ENCODE measurements at places on chromosomes 5 and 9.

DNA sequence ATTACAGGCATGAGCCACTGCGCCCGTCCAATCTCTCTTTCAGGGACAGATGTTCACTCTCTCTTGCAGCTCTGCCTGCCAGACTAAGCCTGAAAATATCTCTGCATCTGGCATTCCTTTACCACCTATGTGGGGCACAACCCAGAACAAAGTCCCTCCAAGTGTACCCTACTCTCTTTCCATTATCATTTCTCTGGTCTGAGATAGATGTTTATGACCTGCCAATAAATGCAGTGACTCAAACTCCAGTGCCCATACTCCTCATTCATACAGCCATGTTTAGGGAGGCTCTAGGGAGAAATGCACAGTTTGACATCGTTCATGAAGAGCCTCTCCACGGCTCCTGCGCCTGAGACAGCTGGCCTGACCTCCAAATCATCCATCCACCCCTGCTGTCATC lies at the start of gene BTNL3:
BTNL3 (plus strand) TSS at position 255 of the 400 bp plus-strand sequence. CDS start 183 bp downstream, outside the sequence.
- no peak within 1 kb of the TSS for H3K27ac ChIP-seq
- H3K36me3 ChIP-seq = no peaks in the 10 kb centered on the region
- H3K27me3 ChIP-seq = no peaks in the 10 kb centered on the region
- DNase-seq = no peak
- no peaks in the 10 kb centered on the region for H3K4me1 ChIP-seq
- H3K4me3 ChIP-seq = no peak within 1 kb of the TSS

DNA sequence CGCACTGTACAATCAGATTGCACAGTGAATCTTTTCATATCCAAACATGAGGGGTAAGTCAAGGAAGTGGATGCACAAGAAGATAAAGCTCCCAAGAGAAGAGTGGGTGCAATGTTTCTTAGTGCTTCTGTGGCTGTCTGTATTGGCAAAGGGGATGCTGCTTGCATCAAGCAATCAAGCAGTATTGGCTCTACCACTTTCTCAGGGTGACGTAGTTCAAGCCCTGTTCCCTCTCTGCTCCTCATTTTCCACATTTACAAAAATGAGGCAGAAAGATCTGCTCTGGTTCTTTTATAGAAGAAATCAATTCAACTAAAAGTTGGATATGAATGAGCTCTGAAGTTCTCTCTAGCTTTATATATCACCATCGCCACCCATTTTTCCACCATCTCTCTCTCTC lies 2.3 kb downstream of the TNFSF8 start:
- no peak for DNase-seq
- no peaks in the 10 kb centered on the region for H3K36me3 ChIP-seq
- no peak overlapping the region for H3K27ac ChIP-seq
- no peaks in the 10 kb centered on the region for H3K4me1 ChIP-seq
- H3K27me3 ChIP-seq = no peaks in the 10 kb centered on the region
- H3K4me3 ChIP-seq = no peak overlapping the region

DNA sequence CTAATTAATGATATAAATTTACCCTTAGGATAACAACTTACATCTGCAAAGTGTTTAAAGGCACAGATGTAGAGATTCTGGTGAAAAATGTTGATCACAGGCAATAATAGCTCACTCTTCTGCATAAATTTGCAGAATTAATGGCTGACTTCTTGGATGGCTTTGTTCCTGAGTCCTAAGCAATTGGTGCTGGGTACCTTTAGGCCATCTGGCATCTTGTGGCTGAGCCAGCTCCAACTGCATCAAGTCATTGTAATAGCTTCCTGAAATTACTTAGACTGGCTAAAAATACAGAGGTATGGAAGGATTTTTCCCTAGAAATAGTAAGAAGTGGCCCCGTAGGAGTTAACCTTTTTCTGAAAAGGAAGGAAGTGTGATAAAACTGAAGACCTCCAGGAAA lies 118.3 kb upstream of the MINAR2 start:
- H3K4me1 ChIP-seq = no peaks in the 10 kb centered on the region
- H3K27ac ChIP-seq = no peak overlapping the region
- no peaks in the 10 kb centered on the region for H3K27me3 ChIP-seq
- H3K36me3 ChIP-seq = no peaks in the 10 kb centered on the region
- DNase-seq = no peak

GRCh38 chr9:91465420-91465819 lies 41.8 kb upstream of the NFIL3 start:
- no peaks in the 10 kb centered on the region for H3K4me1 ChIP-seq
- no peaks in the 10 kb centered on the region for H3K36me3 ChIP-seq
- peaks cover 4% of the 10 kb centered on the region for H3K27me3 ChIP-seq
- H3K27ac ChIP-seq = no peak overlapping the region
- DNase-seq = no peak

- H3K27ac ChIP-seq = no peak overlapping the region
- no peak overlapping the region for H3K4me3 ChIP-seq
- H3K36me3 ChIP-seq = no peaks in the 10 kb centered on the region
- H3K4me1 ChIP-seq = no peaks in the 10 kb centered on the region
- no peaks in the 10 kb centered on the region for H3K27me3 ChIP-seq
- DNase-seq = no peak
These were observed 17.8 kb upstream of the B4GALT1 start for GRCh38 chr9:33184963-33185362.

DNA sequence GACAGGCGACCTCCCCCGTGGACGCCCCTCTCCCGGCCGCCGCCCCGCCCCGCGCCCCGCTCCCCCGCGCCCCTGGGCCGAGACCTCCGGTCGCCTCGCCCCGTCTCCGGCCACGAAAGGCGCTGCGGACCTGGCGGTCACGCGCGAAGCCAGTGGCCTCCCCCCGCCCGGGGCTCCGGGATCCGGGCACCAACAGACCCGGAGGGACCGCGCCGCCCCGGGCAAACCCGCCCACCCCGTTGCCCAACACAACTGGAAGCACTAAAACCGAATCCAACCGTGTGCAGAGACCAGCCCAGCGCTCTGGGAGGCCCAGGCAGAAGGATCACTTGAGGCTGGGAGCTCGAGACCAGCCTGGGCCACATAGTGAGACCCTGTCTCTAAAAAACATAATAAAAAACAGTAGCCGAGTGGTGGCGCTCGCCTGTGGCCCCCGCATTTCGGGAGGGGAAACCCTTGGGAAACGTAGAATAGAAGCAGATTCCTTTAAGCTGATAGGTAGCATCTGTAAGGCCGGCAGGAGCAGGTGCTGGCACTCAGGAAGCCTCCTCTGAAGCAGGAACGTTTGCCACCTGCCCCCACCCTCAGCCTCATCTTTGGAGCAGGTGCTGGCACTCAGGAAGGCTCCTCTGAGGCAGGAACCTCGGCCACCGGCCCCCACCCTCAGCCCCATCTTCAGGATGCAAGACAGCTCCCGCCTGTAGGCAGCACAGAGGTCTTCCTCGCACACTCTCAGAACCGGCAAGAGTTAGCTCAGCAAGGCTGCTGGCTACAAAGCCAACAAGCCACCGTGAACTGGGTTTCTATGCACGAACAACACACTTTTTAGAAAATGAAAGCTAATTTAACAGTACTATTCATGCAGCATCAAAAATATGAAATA lies 4.6 kb upstream of the SLC9A3 start:
- H3K27me3 ChIP-seq = peaks cover 54% of the 10 kb centered on the region
- H3K4me1 ChIP-seq = no peaks in the 10 kb centered on the region
- no peaks in the 10 kb centered on the region for H3K36me3 ChIP-seq
- no peak overlapping the region for H3K27ac ChIP-seq
- H3K4me3 ChIP-seq = no peak overlapping the region
- DNase-seq = no peak

GRCh38 chr9:93159601-93160471 lies 24.1 kb upstream of the WNK2 start:
- no peak overlapping the region for H3K27ac ChIP-seq
- H3K4me1 ChIP-seq = no peaks in the 10 kb centered on the region
- no peaks in the 10 kb centered on the region for H3K27me3 ChIP-seq

- no peak overlapping the region for H3K27ac ChIP-seq
- H3K27me3 ChIP-seq = no peaks in the 10 kb centered on the region
- H3K4me3 ChIP-seq = no peak overlapping the region
- H3K4me1 ChIP-seq = no peaks in the 10 kb centered on the region
- DNase-seq = no peak
These were observed 574.7 kb downstream of the TLE4 start for GRCh38 chr9:80146466-80146865.

DNA sequence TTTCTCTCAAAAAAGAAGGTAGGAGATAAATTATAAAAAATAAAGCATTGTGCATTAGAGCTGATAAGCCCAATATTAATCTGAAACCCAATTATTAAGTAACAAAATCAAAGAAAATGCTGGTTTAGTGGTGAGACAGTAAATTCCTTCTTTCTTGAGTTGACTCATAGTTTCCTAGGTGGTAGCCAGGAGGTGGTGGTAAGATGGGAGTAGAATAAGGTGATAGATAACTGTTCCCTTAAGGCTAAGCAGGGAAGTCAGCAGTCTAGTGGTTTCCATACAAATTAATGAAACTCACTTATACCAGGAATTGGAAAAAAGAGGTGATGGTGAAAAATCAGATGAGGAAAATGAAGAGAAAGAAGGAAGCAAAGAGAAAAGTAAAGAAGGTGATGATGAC lies 23.2 kb downstream of the LYSMD3 start:
- no peaks in the 10 kb centered on the region for H3K27me3 ChIP-seq
- H3K4me1 ChIP-seq = no peaks in the 10 kb centered on the region
- no peak for DNase-seq
- no peak overlapping the region for H3K27ac ChIP-seq

Data from prostate gland (tissue), 2 donors.